ENCODE measurements at places on chromosomes 11 and 22.

DNA sequence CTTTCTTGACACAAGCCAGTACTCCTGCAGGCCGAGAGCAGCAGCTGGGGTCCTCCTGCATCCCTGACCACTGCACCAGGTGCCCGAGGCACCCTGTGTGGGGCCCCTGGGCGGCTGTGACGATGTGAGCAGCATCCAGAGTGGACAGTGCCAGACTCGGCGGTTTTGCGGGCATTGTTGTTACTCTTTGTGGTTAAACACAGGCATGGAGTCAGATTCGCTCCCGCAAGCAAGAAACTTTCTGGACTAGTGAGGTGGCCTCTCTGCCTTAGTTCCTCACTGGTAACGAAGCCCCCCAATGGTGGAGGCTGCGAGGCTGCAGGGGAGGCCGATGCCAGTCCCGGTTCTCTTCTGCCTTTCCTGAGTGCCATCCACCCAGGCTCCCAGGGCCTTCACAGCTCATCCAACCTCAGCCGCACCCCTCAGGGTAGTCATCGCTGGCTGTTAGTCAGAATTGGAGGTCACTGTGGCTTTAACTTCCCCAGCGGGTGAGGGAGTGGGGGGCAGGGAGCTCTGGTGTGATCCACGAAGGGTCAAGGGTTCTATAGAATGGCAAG lies 3.7 kb upstream of the CLDN5 start:
- DNase-seq, result no peak

DNA sequence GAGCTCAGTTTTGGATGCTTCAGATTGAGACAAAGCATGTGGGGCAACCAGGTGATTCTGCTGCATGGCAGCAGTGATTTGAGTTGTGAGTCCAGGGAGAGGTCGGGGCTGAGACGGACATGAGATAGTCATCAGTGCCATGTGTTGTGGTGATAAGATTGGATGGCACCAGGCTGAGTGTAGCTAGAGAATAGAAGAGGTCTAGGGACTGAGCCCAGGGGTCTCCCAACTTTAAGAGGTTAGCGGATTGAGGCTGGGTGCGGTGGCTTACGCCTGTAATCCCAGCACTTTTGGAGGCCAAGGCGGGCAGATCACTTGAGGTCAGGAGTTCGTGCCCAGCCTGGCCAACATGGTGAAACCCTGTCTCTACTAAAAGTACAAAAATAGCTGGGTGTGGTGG lies 6.3 kb upstream of the CTSD start:
- DNase-seq, result no peak

GRCh38 chr11:31809857-31810778 lies 1.0 kb downstream of the PAX6 start:
- peak; percentile 74 for DNase-seq

- no peak for DNase-seq
These were observed 28.3 kb downstream of the NECTIN1 start for GRCh38 chr11:119700536-119701346.

GRCh38 chr11:6666302-6667183 lies 10.9 kb upstream of the DCHS1 start:
- DNase-seq, result no peak

DNA sequence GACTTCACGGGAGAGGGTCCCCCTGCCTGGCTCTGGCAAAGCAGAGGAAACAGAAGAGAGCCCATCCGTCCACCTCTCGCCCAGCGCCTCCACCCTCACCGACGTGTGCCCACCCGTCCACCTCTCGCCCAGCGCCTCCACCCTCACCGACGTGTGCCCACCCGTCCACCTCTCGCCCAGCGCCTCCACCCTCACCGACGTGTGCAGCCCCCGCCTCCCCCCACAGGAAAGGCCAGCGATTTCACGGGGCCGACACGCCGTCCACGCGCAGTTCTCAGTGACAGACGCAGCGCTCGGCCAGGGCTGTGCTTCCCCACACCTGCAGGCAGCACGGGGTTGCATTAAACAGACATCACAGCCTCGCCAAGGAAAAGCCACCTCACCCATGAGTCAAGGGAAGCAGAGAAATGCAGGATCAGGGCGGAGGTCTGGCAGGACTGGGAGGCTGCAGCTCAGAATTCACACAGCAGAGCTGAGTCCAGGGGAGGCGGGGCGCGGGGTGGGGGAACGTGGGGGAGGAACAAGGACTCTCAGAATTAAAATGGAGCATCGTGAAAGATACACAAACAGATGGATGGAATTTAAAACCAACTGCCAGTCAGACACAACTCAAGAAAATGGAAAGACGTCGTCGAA lies 377.7 kb downstream of the BRD1 start:
- DNase-seq, result no peak

Measured in ecto neural progenitor cell (in vitro differentiated cells).